ENCODE measurements at places on chromosomes 12 and 14.

GRCh38 chr12:109154451-109155438 is 38.4 kb downstream of the ACACB start:
- peak; percentile 50 for DNase-seq

DNA sequence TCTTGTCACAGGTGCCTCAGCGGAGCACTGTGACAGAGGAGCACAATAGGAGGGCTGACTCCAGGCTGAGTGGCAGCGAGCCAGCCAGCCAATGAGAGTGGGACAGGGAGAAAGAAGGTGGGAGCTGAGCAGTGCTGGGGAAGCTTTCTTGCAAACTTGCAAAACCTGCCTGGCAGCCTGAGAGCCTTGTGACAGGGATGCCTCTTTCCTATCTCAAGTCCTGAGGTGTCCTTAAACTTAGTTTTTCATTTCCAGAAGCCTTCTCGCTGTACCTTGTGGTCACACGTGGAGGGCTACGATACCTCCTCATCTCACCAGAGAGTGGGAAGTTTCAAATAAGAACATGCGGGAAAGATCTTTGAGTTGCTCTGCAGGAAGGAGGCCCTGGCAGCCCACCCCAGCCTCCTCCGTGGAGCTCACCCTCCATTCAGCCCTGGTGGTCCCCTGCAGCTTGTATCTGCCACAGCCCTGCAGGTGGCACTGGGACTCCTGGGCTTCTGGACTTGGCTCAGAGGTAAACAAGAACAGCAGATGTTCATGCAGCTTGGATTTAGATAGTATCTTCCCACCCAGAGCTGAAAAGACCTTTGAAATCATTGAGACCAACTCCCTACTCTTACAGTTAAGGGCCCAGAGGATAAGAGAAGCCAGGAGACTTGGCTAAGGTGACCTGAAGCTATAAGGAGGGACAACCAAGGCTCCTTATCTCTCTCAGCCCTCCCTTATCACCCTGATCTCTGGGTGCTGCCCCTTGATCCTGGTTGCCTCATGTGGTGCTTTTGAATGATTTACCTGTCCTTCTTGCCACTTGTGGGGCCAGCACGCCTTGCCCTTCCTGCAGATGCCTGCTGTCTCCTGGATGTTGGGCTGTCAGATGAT is 153.5 kb upstream of the MAX start:
- peak; percentile 63 for DNase-seq

DNA sequence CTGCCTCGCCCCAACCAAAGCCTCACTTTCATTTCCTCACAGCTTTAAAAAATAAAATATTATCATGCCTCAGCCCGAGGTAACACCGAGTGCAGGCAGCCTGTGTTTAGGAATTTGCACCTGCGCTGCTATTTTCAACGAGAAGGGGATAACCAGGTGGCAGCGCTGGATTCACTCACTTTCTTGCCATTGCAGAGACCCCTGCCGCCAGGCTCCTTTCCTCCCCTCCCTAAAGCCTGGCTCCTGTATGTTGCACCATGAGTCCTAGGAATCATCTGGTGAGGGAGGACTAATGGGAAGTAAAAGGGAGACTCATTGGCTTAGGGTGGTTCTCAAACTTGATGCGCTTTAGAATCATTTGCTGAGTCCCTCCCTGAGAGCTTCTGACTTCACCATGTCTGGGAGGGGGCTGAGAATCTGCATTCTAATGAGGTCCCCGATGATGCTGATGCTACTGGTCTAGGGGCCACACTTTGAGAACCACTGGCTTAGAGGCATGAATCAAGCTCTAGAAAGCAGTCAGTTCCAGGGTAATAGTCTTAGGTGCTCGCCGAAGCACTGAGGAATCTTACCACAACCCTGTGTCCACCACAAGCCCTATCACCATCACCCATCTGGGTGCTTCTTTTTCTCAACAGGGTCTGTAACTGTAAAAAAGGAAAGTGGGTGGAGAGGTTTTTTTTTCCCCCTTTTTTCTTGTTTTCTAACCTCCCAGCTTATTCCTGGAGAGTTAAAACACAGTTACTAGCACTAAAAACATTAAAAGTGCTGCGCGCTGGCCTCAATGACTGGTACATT is 83.8 kb downstream of the SLC38A1 start:
- DNase-seq, result no peak

DNA sequence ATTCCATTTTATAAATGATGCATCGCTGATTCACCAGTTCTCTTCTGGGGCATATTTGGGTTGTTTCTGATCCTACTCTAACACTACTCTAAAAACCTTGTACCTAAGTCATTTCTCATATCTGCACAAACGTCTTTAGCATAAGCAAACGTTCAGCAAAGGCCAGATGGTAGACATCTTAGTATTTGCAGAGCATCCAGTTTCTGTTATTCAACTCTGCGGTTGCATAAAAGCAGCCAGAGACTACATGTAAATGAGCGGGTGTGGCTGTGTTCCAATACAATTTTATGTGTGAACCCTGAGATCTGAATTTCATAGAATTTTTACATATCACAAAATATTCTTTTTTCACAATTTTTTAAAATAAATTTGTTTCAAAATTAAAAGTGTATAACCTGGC is 22.8 kb upstream of the MMP17 start:
- DNase-seq, result no peak

DNA sequence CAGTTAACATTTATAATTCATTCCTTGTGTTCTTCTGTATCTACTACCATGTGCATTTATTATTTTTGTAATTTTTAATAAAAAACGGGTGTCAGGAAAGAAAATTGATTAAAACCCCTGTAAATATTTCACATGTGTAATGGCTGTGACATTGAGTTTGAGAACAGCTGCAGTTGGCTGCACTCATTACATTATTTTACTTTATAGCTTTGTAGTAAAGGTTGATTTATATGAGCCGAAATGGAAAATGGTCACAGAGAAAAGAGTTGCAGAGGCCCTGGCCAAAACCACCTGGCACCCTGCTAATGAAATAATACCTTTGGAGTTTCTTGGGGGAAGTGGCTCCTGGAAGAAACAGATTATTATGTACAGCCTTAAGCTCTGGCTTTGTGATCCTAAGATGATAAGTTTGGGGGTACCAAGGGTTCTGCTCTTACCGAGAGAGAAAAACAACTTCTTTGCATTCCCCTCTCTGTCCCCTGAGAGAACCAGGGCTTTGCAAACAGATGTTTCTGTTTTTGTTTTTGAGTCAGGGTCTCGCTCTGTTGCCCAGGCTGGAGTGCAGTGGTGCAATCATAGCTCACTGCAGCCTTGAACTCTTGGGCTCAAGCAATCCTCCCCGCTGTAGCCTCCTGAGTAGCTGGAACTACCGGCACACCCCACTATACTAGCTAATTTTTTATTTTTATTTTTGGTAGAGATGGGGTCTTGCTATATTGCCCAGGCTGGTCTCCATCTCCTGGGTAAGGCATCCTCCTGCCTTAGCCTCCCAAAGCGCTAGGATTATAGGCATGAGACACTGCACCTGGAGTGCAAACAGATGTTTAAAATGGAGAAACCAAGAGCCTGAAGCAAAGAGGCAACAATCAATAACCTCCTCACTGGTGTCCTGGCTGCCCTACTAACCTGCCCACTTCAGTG is 9.7 kb upstream of the DYNLL1 start:
- DNase-seq, result no peak

GRCh38 chr12:95693689-95694088 is 96.9 kb downstream of the NTN4 start:
- DNase-seq, result no peak

- no peak for DNase-seq
Observed at GRCh38 chr12:124390442-124391097, 95.7 kb downstream of the RFLNA start.

Data from NCI-H1694 treated with DMSO at 0.1 percent for 48 hours (cell line).